ENCODE measurements at places on chromosomes 16 and 17. TPM values are rescaled to one million over a fixed set of nuclear protein-coding genes. Genes with fewer than 3 reads are reported as not detected.

GRCh38 chr16:89277641-89278341, 60.3 kb downstream of the ZNF778 start:
- no peak overlapping the region for H3K27ac ChIP-seq
- DNase-seq: no peak
- H3K4me1 ChIP-seq: no peaks in the 10 kb centered on the region
- no peak overlapping the region for H3K4me3 ChIP-seq
- peaks cover 57% of the 10 kb centered on the region for H3K36me3 ChIP-seq

DNA sequence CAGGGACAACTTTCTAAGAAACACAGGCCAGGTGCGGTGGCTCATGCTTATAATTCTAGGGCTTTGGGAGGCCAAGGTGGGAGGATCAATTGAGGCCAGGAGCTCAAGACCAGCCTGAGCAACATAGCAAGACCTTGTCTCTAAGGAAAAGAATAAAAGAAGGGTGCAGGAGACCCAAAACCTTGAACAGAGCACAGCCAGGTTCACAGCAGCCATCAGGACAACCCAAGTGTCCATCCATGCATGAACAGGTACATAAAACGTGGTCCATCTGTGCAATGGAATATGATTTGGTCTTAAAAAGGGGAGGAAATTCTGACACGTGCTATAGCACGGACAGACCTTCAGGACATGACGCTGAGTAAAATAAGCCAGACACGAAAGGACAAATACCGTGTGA, 91.0 kb downstream of the PGS1 start:
- no peaks in the 10 kb centered on the region for H3K4me1 ChIP-seq
- no peaks in the 10 kb centered on the region for H3K36me3 ChIP-seq
- H3K27me3 ChIP-seq: no peaks in the 10 kb centered on the region
- no peak overlapping the region for H3K27ac ChIP-seq
- no peak for DNase-seq
- no peak overlapping the region for H3K4me3 ChIP-seq

GRCh38 chr16:85909932-85910853, 11.2 kb downstream of the IRF8 start:
- DNase-seq: no peak
- H3K4me3 ChIP-seq: no peak overlapping the region
- H3K27ac ChIP-seq: no peak overlapping the region

GRCh38 chr17:31216031-31216751, 80.8 kb downstream of the OMG start:
- DNase-seq: no peak
- H3K4me1 ChIP-seq: no peaks in the 10 kb centered on the region
- H3K36me3 ChIP-seq: peaks cover 45% of the 10 kb centered on the region
- no peak overlapping the region for H3K27ac ChIP-seq
- H3K27me3 ChIP-seq: no peaks in the 10 kb centered on the region

- no peak overlapping the region for H3K4me3 ChIP-seq
- H3K27ac ChIP-seq: no peak overlapping the region
- no peaks in the 10 kb centered on the region for H3K4me1 ChIP-seq
- no peak for DNase-seq
- no peaks in the 10 kb centered on the region for H3K27me3 ChIP-seq
Observed at GRCh38 chr17:79552824-79553223, 58.0 kb downstream of the RBFOX3 start.

GRCh38 chr17:57852092-57852954, 2.5 kb upstream of the MRPS23 start:
- no peak for DNase-seq
- H3K4me3 ChIP-seq: no peak overlapping the region
- no peaks in the 10 kb centered on the region for H3K27me3 ChIP-seq
- peak overlapping the region; percentile 16 for H3K27ac ChIP-seq
- no peaks in the 10 kb centered on the region for H3K36me3 ChIP-seq

DNA sequence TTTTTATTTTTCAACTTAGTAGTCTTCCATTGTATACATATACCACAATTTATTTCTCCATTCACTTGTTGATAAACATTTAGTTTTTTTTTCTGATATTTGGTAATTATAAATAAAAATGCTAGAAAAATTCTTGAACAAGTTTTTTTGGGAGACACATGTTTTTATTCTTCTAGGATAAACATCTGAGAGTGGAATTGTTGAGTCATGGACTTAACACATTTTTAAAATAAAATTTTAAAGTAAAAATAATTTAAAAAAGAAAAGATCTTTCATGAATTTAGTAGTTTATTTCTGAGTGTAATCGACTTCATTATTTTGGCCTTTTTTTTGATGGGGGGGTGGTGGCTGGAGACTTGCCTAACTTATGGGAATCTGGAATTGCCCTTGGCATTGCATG, 391.1 kb downstream of the KCNJ2 start:
- no peak for DNase-seq
- no peak overlapping the region for H3K4me3 ChIP-seq
- no peaks in the 10 kb centered on the region for H3K36me3 ChIP-seq
- H3K27ac ChIP-seq: no peak overlapping the region

DNA sequence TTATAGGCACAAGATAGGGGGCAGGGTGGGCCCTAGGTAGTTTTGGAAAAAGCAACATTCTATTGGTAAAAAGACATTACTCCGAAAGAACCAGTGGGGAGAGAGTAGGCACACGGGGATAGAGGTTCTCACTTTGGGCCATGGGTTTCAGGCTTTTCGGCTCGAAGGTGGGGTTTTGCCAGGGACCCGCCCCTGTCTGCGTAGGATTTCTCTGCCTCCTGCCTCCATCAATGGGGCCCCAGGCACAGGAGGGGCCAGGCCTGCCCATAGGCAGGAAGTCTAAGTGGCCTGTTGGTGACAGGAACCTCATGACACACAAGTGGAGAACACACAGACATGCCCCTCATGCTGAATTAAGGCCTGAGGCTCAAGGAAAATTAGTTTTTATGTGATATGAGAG, 57.5 kb downstream of the RNF213 start:
- no peak for DNase-seq
- no peak overlapping the region for H3K4me3 ChIP-seq
- H3K27me3 ChIP-seq: no peaks in the 10 kb centered on the region
- no peaks in the 10 kb centered on the region for H3K4me1 ChIP-seq
- H3K36me3 ChIP-seq: peaks cover 87% of the 10 kb centered on the region

GRCh38 chr16:50837324-50837723, 95.4 kb downstream of the CYLD start:
- no peak overlapping the region for H3K27ac ChIP-seq
- no peaks in the 10 kb centered on the region for H3K36me3 ChIP-seq
- H3K4me3 ChIP-seq: no peak overlapping the region
- DNase-seq: no peak
- H3K4me1 ChIP-seq: peaks cover 8% of the 10 kb centered on the region
- H3K27me3 ChIP-seq: no peaks in the 10 kb centered on the region

DNA sequence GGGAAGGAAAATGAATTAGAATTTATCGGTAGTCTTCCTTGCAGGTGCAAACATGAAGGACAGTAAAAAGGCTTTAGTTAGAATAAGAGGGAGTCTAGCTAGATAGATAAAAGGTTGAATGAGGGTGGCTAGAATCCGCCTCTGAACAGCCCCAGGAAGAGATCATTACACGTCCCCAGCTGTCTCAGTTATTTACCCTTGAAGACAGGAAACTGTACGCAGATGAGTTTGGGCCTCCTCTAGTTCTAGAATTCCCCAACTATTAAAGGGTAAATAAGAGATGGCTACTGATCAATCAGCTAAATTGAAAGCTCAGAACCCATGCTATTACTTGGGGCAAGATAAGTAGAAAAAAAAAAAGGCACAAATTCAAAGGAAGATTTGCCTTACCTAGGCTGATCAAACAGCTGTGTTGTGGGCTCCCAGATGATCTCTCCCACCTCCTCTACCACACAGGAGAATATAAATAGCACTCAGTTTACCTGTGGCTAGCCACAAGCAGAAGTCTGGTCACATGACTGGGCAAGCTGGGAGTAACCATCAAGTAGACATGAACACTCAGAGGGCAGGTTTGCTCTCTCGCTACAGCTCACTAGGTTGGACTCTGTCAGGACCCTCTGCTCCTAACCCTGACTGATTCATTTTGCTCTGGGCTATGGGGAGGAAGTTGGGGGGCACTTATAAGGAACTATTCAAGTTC, 17.0 kb downstream of the FAM117A start:
- peaks cover 40% of the 10 kb centered on the region for H3K4me1 ChIP-seq
- H3K4me3 ChIP-seq: no peak overlapping the region
- no peaks in the 10 kb centered on the region for H3K27me3 ChIP-seq

- H3K27me3 ChIP-seq: no peaks in the 10 kb centered on the region
- H3K4me1 ChIP-seq: no peaks in the 10 kb centered on the region
- H3K4me3 ChIP-seq: no peak overlapping the region
- DNase-seq: no peak
Observed at GRCh38 chr16:85037050-85037410, 9.4 kb downstream of the KIAA0513 start.

DNA sequence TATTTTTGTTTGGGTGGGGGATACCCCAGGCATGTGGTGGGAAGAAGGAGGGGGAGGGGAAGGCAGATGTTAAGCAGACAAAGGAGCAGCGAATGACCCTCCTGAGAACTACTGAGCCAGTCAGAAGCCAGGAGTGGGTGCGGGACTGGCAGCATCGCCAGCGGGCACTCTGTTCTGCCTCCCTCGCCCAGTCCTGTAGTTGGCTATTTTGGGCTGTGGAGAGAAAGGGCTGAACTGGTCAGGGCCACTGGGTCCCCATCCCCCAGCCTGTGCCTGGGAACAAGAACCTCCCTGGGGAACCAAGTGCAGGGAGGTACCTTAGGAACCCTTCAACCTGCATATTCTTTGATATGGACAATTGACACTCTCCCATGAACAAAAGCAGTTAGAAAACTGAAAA, 6.4 kb downstream of the LRRC3C start:
- H3K27ac ChIP-seq: no peak overlapping the region
- peaks cover 5% of the 10 kb centered on the region for H3K4me1 ChIP-seq
- H3K36me3 ChIP-seq: no peaks in the 10 kb centered on the region

DNA sequence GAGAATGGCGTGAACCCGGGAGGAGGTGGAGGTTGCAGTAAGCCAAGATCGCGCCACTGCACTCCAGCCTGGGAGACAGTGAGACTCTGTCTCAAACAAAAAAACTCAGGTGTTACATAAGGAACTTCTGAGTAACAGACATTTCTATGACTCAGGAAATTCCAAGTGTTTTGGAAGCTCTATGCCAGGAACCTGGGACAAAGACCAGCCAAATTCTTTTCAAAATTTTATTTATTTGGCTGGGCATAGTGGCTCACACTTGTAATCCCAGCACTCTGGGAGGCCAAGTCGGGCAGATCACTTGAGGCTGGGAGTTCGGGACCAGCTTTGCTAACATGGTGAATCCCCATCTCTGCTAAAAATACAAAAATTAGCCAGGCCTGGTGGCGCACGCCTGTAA, 5.2 kb upstream of the SH2B1 start:
- no peak overlapping the region for H3K4me3 ChIP-seq
- H3K36me3 ChIP-seq: no peaks in the 10 kb centered on the region
- H3K27ac ChIP-seq: no peak overlapping the region
- no peak for DNase-seq
- H3K27me3 ChIP-seq: no peaks in the 10 kb centered on the region

- H3K27ac ChIP-seq: peak overlapping the region; percentile 81
- no peak for DNase-seq
- no peak overlapping the region for H3K4me3 ChIP-seq
- H3K4me1 ChIP-seq: peaks cover 36% of the 10 kb centered on the region
Observed at GRCh38 chr16:10738231-10739077, 5.2 kb upstream of the NUBP1 start.

GRCh38 chr16:2826591-2827373, 3.3 kb upstream of the ZG16B start:
- no peaks in the 10 kb centered on the region for H3K36me3 ChIP-seq
- no peaks in the 10 kb centered on the region for H3K27me3 ChIP-seq
- no peak overlapping the region for H3K27ac ChIP-seq
- DNase-seq: no peak
- H3K4me3 ChIP-seq: no peak overlapping the region
- no peaks in the 10 kb centered on the region for H3K4me1 ChIP-seq

- peaks cover 36% of the 10 kb centered on the region for H3K4me1 ChIP-seq
- DNase-seq: no peak
- H3K27ac ChIP-seq: peak overlapping the region; percentile 66
Observed at GRCh38 chr16:14486520-14487303, 143.3 kb downstream of the PARN start.

DNA sequence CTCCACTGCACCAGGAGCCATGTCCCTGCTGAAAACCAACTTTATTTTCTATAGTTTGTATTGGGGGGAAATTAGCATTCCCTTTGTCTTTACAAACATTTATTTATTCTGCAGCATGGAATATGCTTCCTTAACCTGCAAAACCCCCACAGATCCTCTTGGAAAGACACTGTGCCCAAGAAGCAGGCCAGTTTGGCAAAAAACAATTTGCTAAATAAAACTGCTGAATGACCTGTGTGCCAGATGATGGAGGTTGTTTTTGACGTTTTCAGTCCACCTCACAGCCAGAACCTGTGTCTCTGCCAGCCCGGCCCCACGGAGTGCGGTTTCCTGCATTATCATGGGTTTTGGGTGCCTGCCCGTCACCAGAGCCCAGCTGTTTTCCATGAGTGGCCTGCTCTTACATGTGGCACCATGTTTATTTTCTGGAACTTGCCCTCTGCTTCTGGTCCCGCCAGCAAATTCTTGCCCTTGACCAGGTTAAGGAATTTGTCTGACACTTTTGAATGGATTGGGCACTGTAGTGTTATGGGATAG, 26.4 kb downstream of the ORC6 start:
- H3K27ac ChIP-seq: no peak overlapping the region
- H3K4me1 ChIP-seq: no peaks in the 10 kb centered on the region
- no peaks in the 10 kb centered on the region for H3K36me3 ChIP-seq
- H3K4me3 ChIP-seq: no peak overlapping the region
- no peak for DNase-seq
- H3K27me3 ChIP-seq: no peaks in the 10 kb centered on the region

- no peak overlapping the region for H3K27ac ChIP-seq
- no peak for DNase-seq
- no peaks in the 10 kb centered on the region for H3K4me1 ChIP-seq
- no peaks in the 10 kb centered on the region for H3K36me3 ChIP-seq
Observed at GRCh38 chr17:29051194-29051593, 8.3 kb downstream of the PIPOX start.

GRCh38 chr17:73521376-73521775, 122.9 kb downstream of the SDK2 start:
- no peak for DNase-seq
- no peaks in the 10 kb centered on the region for H3K4me1 ChIP-seq
- H3K27me3 ChIP-seq: no peaks in the 10 kb centered on the region
- H3K4me3 ChIP-seq: no peak overlapping the region

DNA sequence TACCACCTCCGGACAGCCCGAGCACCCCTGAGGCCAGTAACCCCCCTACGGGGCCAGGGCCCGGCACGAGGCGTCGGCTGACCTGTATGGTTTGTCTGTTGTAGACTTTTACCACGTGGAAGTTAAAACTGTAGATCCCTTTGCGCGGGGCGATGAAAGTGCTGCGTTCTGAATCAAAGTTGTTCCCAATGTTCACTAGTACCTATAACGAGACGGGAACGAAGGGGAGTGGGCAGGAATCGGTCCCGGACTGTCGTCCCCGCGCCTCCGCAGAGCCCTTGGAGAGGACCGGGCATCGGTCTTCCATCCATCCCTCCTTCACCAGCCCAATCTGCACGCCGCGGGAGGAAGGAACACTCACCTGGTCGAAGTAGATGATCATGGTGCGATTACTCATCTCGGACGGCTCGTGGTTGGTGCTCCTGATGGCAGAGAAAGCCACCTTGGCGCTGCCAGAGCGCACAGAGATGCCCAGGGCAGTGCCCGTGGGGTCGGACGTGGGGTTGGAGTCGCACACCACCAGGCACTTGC, 732 bp downstream of the CBLN1 start:
- H3K4me3 ChIP-seq: no peak overlapping the region
- DNase-seq: no peak
- H3K27me3 ChIP-seq: peaks cover 25% of the 10 kb centered on the region
- no peaks in the 10 kb centered on the region for H3K36me3 ChIP-seq
- H3K27ac ChIP-seq: no peak overlapping the region
- peaks cover 70% of the 10 kb centered on the region for H3K4me1 ChIP-seq

The SLC16A6 gene
- total RNA-seq: 20.9 TPM

The GPR142 gene
- not detected for total RNA-seq

The PLA2G10 gene
- 0.66 TPM for total RNA-seq

The SRSF1 gene
- 188 TPM for total RNA-seq

The PERCC1 gene
- not detected for total RNA-seq

The GAS2L2 gene
- total RNA-seq: not detected
